ENCODE measurements at places on chromosomes 16 and 17. TPM values are rescaled to one million over a fixed set of nuclear protein-coding genes. Genes with fewer than 3 reads are reported as not detected.
A peak's percentile ranks its signal among the peaks of the same experiment; 100 is the strongest.

DNA sequence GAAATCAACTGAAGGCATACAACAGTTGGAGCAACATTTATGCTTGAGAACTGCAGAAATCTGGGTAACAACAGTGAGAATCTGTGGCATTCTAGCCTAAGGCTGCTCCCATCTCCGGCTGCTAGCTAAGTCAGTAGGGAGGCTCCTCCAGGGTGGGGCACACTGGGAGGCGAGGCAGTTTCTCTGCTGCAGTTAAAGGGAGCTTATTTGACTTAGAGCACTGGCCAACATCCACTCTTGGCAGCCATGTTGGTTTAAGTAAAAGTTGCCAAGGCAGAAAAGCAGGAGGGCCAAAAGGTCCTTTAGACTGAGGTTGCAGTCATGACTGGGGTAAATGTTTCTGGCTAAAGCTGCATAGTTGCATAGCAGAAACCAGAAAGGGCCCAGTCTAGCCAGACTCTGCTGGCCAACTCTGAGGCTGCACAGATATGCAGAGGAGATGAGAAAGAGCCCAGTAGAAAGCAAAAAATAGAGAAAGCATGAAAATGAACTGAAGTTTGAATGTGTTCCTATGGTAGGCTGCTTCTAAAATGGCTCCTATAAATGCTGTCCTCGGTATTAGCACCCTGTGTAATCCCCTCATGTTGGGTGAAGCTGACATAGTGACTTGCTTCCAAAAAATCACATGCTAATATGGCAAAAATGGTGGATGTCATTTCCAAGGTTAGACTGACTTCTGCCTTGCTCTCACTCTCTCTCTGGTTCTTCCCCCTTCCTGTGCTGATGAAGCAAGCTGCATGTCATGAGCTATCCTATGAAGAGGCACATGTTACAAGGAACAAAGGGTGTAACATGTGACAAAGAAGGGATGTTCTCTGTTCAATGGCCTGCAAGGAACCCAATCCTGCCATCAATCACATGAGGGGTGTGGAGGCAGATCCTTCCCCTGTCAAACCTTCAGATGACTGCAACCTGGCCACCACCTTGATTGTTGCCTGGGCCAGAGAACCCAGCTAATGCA lies 3.7 kb upstream of the C16orf78 start:
- no peak for DNase-seq

DNA sequence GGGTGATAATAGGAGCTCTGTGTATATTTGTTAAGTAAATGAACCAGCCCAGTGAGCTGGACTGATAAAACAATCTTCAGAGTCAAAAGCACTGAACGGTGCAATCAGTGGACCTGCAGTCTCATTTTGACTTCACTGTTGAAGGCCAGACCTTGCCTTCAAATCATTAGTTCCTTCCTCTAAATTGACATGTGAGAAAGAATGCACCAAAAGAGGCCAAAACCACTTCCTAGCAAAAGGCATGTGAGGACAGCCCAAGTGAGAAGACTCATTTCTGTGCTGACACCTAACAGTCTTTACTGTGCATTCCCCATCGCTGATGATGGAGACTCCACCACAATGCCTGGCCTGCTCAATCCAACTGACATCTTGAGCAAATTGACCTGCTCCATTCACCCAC lies 10.6 kb downstream of the GTF3C1 start:
- DNase-seq: no peak

GRCh38 chr16:82396509-82396908 lies 226.5 kb upstream of the MPHOSPH6 start:
- no peak for DNase-seq

GRCh38 chr16:84518804-84519341 lies 14.4 kb upstream of the MEAK7 start:
- peak; percentile 82 for DNase-seq

Gene PRKAR1A
- total RNA-seq: 221 TPM

Gene NLRC5
- total RNA-seq: 151 TPM

- no peak for DNase-seq
These were observed 6.0 kb upstream of the KRT38 start for GRCh38 chr17:41446806-41447205.

- no peak for DNase-seq
These were observed 451.9 kb downstream of the SLC39A11 start for GRCh38 chr17:72640415-72641165.
